Astrocyte (in vitro differentiated cells and primary cell): ENCODE measurements at places on chromosomes 16 and 17.

- DNase-seq, result no peak
- no peaks in the 10 kb centered on the region for H3K36me3 ChIP-seq
- H3K27me3 ChIP-seq, result no peaks in the 10 kb centered on the region
- no peak overlapping the region for H3K27ac ChIP-seq
- no peak overlapping the region for H3K4me3 ChIP-seq
These were observed 1345.4 kb downstream of the CDH11 start for GRCh38 chr16:63776437-63776836.

GRCh38 chr17:74303305-74303704 lies 22.7 kb upstream of the KIF19 start:
- H3K4me1 ChIP-seq, result no peaks in the 10 kb centered on the region
- H3K4me3 ChIP-seq, result no peak overlapping the region
- H3K36me3 ChIP-seq, result no peaks in the 10 kb centered on the region

DNA sequence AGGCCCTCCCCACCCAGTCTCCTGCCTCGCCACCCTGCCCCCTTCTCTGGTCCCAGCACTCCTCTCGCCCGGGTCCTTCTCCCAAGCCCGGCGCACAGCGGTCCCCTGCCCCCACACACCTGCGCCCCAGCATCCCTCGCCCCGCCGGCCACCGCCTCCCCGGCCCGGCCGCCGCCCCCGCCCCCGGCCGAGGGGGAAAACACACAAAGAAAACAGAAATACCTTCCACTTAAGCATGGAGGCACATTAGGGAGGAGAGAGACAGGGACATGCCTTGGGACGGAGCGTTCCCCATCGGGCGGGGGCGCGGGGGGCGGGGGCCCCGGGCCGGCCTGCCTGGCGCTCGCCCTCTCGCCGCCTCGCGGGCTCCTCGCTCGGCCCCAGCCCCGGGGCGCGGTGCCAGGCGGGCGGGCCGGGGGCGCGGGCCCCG lies 326 bp downstream of the SRCIN1 start:
- H3K36me3 ChIP-seq, result no peaks in the 10 kb centered on the region
- no peaks in the 10 kb centered on the region for H3K4me1 ChIP-seq
- no peak for DNase-seq
- H3K27me3 ChIP-seq, result peaks cover 45% of the 10 kb centered on the region
- no peak overlapping the region for H3K4me3 ChIP-seq

GRCh38 chr16:12685806-12686205 lies 117.9 kb downstream of the CPPED1 start:
- DNase-seq, result no peak
- H3K27ac ChIP-seq, result no peak overlapping the region
- no peak overlapping the region for H3K4me3 ChIP-seq
- H3K27me3 ChIP-seq, result no peaks in the 10 kb centered on the region
- no peaks in the 10 kb centered on the region for H3K36me3 ChIP-seq
- no peaks in the 10 kb centered on the region for H3K4me1 ChIP-seq

GRCh38 chr17:74738051-74738996 lies 1.3 kb downstream of the RAB37 start:
- H3K27me3 ChIP-seq, result peaks cover 44% of the 10 kb centered on the region
- peaks cover 9% of the 10 kb centered on the region for H3K4me1 ChIP-seq
- no peak for DNase-seq
- H3K27ac ChIP-seq, result no peak overlapping the region

- no peaks in the 10 kb centered on the region for H3K27me3 ChIP-seq
- peaks cover 10% of the 10 kb centered on the region for H3K36me3 ChIP-seq
- H3K27ac ChIP-seq, result no peak overlapping the region
- no peak for DNase-seq
These were observed 6.5 kb downstream of the FNDC8 start for GRCh38 chr17:35127751-35128514.

DNA sequence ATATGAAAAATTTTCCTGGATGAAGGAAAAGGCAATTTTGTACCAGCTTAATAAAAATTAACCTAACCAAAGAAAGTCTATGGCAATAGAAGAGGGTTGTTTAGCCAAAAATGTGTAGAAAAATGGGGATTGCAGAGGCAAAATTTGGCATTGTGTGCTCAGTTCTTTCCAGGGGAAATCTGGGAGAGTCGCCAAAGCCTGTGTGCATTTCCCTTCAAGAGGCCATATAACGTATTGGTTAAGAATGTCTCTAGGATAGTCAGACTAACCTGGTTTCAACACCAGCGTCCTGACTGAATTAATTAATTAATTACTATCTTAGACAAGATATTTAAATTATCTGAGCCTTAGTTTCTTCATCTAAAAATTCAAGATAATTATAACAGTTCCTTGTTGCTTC lies 44.8 kb upstream of the HLF start:
- no peaks in the 10 kb centered on the region for H3K27me3 ChIP-seq
- H3K36me3 ChIP-seq, result no peaks in the 10 kb centered on the region
- no peak overlapping the region for H3K27ac ChIP-seq
- H3K4me1 ChIP-seq, result no peaks in the 10 kb centered on the region
- no peak for DNase-seq

DNA sequence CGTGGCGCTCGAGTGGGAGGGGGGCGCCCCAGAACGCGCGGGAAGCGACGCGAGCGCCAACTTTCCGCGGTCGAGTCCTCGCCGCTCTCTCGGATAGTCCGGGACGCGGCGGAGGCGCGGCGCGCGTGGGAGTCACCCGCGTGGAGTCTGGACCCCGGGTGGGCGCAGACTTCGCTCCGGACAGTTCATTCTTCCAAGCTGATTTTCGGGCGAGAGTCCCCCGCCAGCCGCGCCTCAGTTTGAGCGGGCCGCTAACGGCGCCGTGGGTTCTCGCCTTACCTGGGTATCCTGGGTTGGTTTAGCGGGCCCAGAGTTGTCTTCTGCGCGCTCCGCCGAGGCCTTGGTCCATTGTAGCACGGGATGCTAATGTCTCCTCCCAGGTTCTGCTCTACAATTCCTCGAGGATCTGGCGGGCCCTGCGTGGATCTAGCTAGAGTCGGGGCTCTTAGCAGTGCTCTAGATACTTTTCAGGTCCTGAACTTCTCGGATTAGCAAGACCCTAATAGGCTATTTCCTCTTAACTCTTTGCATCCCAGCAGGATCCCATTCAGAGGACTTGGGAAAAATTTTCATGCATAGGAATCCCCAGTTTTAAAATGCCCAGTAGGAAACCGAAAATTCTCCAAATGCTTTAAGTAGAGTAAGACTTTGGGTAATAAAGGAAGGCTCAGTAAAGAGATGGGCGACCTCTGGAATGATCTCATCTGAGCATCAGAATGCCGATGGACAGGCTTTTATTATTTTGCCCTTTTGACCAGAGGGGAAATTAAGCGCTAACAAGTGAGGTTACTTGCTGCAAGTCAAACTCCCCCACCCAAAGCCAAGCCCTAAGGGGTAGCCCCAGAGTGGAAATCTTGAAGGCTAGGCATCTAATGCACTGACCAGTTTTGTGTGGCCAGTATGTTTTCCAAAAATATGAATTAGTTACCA lies 537 bp upstream of the GJC1 start:
- DNase-seq, result no peak
- H3K27me3 ChIP-seq, result no peaks in the 10 kb centered on the region
- peak overlapping the region; percentile 84 for H3K27ac ChIP-seq
- H3K4me3 ChIP-seq, result peak overlapping the region; percentile 97

- H3K4me3 ChIP-seq, result peak overlapping the region; percentile 46
- DNase-seq, result no peak
- H3K27me3 ChIP-seq, result peaks cover 9% of the 10 kb centered on the region
- no peaks in the 10 kb centered on the region for H3K36me3 ChIP-seq
- H3K4me1 ChIP-seq, result peaks cover 13% of the 10 kb centered on the region
These were observed 56.6 kb downstream of the RAP1GAP2 start for GRCh38 chr17:2852729-2853282.

- H3K27me3 ChIP-seq, result no peaks in the 10 kb centered on the region
- no peaks in the 10 kb centered on the region for H3K4me1 ChIP-seq
- H3K27ac ChIP-seq, result no peak overlapping the region
- H3K36me3 ChIP-seq, result no peaks in the 10 kb centered on the region
- no peak for DNase-seq
These were observed 127.8 kb upstream of the CDC42EP4 start for GRCh38 chr17:73439597-73439996.

GRCh38 chr17:64384253-64385186 lies 6.1 kb downstream of the PECAM1 start:
- no peaks in the 10 kb centered on the region for H3K36me3 ChIP-seq
- no peak overlapping the region for H3K4me3 ChIP-seq
- H3K27ac ChIP-seq, result peak overlapping the region; percentile 15
- H3K27me3 ChIP-seq, result peaks cover 12% of the 10 kb centered on the region
- peaks cover 20% of the 10 kb centered on the region for H3K4me1 ChIP-seq
- peak; percentile 90 for DNase-seq

DNA sequence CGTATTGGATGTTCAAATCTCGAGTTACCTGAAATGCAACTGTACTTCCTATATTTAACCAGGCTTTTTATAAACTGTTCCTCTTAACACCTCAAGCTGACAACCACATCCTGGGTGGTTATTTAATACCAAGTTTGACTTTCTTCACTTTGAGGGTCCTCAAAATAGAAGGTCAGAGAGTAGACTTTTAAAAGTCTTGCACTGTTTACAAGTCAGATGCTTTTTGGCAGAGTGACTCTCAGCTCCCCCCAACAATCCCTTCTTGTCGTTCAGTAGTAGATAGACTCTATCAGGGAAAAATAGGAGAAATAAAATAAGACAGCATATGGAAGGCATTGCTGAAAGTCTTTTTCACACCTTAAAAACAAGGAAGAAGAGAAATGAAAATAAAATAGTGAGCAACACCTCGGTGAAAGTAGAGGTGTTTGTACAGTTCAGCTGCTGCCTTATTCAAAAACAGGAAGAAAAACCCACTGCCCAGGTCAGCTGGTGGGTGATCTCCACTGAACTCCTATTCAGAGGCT lies 650.4 kb downstream of the WWOX start:
- no peak overlapping the region for H3K4me3 ChIP-seq
- no peak overlapping the region for H3K27ac ChIP-seq
- no peaks in the 10 kb centered on the region for H3K27me3 ChIP-seq
- no peaks in the 10 kb centered on the region for H3K36me3 ChIP-seq
- DNase-seq, result no peak

- H3K36me3 ChIP-seq, result no peaks in the 10 kb centered on the region
- no peak overlapping the region for H3K27ac ChIP-seq
- DNase-seq, result no peak
- H3K27me3 ChIP-seq, result no peaks in the 10 kb centered on the region
These were observed 577.8 kb downstream of the WWOX start for GRCh38 chr16:78677181-78677731.

GRCh38 chr17:76543826-76544545 lies 4.1 kb downstream of the PRCD start:
- peaks cover 10% of the 10 kb centered on the region for H3K27me3 ChIP-seq
- H3K36me3 ChIP-seq, result no peaks in the 10 kb centered on the region
- H3K4me3 ChIP-seq, result no peak overlapping the region
- no peak overlapping the region for H3K27ac ChIP-seq

DNA sequence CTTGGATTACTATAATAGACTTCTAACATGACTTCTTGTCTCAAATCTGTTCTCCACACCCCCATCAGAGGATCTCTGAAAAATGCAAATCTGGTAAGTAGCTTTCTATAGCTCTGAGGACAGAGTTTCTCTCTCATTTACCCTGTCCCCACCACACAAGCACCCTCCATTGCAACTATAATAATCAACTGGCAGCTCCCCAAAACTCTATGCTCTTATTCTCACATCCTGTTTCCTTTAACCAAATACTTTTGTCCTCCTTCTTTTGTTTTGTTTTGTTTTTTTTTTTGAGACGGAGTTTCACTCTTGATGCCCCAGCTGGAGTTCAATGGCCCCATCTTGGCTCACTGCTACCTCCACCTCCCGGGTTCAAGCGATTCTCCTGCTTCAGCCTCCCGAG lies 73.4 kb downstream of the HELZ start:
- peaks cover 5% of the 10 kb centered on the region for H3K36me3 ChIP-seq
- H3K27ac ChIP-seq, result no peak overlapping the region
- H3K4me3 ChIP-seq, result no peak overlapping the region
- no peaks in the 10 kb centered on the region for H3K4me1 ChIP-seq
- no peaks in the 10 kb centered on the region for H3K27me3 ChIP-seq

DNA sequence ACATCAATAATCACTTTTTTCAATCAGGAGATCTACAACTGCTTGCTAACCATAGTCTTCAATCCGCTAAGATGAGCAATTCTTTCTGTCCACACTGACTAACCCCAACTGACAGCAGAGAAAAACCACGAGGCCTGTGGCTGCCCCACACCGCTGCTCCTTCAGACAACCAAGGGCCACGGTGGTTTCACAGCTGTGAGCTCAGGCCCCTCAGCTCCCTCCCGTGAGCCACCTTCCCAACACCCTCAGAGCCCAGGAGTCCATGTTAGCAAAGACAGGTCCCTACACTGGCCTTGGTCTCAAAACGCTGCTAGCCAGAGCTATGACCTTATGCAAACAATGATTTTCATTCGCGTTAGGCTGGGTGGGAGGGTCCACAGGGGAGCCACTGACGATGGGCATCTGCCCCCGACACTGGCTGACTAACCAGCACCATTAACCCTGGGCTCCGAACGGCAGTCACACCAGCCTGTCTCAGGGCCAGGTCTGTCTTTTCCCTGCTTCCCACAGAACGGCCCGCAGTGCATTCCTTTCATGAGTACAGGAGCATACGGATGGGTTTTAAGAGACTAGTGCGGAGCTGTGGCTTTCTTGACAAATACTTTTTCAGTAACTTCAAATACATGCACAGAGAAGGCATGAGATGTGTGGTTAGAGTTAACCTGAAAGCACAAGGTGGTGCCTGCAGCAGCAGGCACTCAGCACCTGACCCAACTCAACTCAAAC lies 67.3 kb downstream of the ANKRD11 start:
- peak overlapping the region; percentile 83 for H3K27ac ChIP-seq
- DNase-seq, result peak; percentile 89
- peaks cover 35% of the 10 kb centered on the region for H3K4me1 ChIP-seq
- no peaks in the 10 kb centered on the region for H3K27me3 ChIP-seq

DNA sequence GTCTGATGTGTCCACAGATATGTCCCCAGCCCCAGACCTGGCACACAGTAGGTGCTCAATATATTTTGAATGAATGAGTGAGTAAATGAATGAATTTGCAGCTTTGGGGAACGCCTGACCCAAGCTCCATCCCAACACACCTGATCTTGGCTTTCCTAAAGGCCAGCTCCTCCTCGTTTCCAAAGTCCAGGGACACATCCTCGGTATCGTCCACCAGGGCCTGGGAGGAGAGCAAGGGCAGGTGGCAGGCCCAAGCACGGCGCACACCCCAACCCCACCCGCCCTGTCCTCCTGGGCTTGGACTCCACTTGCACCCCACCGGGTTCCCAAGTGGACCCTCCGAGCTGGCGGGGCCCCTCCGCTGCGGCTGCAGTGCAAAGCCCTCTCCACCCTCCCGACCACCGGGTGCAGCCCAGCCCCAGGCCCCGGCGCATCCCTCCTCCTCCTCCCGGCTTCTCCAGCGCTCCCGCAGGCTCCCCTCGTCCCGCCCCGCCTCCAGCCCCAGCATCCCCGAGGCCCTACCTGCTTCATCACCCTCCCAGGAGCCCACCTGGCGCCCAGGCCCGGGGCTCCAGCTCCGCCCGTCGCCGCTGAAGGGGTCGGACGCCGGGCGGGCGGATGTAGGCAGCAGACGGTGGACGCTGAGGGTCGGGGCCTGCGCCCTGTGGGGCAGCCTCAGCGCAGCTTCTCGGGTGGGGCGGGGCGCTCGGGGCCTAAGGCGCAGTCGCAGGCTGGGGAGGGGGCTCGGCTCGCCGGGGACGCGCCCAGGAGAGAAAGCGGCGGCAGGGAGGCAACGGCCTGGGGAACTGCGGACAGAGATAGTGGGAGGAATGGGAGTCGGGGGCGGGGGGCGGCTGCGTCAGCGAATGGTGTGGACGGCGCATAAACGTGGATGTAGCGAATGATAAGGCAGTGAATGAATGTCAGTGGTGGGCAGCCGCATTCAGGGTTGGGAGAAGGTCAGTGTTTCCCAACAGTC lies at the start of gene TVP23A:
TVP23A (minus strand) TSS at position 832 of the 979 bp plus-strand sequence; CDS start at position 531, 301 bp downstream.
- no peaks in the 10 kb centered on the region for H3K36me3 ChIP-seq
- peak; percentile 4 for DNase-seq
- H3K4me1 ChIP-seq, result no peaks in the 10 kb centered on the region
- H3K4me3 ChIP-seq, result no peak within 1 kb of the TSS
- no peak within 1 kb of the TSS for H3K27ac ChIP-seq
